Naive thymus-derived CD4-positive, alpha-beta T cell (primary cell): ENCODE measurements at places on chromosomes 5 and 9. TPM values are rescaled to one million over a fixed set of nuclear protein-coding genes. Genes with fewer than 3 reads are reported as not detected.

SH3GL2 gene
- not detected for total RNA-seq

ACOT12 gene
- 0.23 TPM in 1 of 2 replicates, not detected in the other for total RNA-seq

DNA sequence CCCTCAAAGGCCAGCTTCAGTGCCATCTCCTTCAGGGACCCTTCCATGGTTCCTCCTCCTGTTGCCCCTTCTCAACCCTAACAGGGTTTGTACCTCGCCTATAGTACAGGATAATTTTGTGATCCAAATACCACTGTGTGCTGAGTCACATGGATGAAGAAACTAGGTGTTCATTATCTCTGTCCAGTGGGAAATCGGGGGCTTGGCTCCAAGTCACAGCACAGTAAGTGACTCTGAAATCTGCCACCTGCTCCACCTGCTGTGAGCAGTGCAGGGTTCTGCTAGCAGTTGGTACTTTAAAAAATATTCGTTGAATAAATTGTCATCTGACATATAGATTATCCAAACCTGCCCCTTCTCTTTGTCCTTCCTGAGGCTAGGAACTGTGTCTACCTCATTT lies 123.2 kb upstream of the OTULINL start:
- H3K27ac ChIP-seq, result no peak overlapping the region
- H3K4me1 ChIP-seq, result no peaks in the 10 kb centered on the region
- no peak overlapping the region for H3K4me3 ChIP-seq
- no peaks in the 10 kb centered on the region for H3K36me3 ChIP-seq
- DNase-seq, result no peak

GRCh38 chr5:154614595-154614994 lies 136.6 kb upstream of the HAND1 start:
- no peak overlapping the region for H3K27ac ChIP-seq
- no peaks in the 10 kb centered on the region for H3K4me1 ChIP-seq
- H3K36me3 ChIP-seq, result no peaks in the 10 kb centered on the region
- no peaks in the 10 kb centered on the region for H3K27me3 ChIP-seq

- no peak overlapping the region for H3K27ac ChIP-seq
- H3K27me3 ChIP-seq, result no peaks in the 10 kb centered on the region
- no peaks in the 10 kb centered on the region for H3K36me3 ChIP-seq
- no peak overlapping the region for H3K4me3 ChIP-seq
- H3K4me1 ChIP-seq, result peaks cover 4% of the 10 kb centered on the region
Observed at GRCh38 chr9:121699571-121700164, 48.2 kb downstream of the DAB2IP start.

ADAMTSL2 gene
- total RNA-seq, result not detected in 2 replicates

DNA sequence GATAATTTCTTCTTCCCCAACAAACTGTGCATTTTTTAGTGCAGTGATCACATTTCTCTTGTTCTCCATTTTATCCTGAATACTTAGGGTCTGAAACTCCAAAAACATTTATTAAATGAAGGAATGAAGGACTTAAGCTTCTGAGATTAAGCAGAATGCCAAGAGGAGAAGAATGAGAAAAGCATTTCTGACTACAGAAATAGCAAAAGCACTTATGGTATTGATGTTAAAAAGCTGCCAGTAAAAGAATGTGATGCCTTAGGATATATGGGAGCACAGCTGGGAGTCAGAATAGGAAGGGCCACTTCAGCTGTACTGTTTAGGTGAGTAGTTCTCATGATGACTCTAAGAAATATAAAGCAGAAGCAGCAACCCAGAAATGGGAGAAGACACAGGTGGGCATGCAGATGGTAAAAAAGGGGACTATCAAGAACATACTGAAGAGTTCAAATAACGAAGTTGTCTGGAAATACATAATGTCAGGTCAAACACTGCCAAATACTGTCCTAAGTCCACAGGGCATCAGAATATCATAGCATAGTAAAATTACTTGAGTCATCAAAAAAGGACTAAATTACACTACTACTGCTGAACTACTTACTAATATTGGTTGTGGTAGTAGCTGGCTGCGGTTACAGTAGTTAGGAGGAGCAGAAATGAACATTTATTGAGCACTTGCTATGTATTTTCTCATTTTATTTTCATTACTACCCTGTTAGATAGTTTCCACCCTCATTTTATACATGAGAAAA lies 132.7 kb downstream of the MAPKAP1 start:
- H3K27me3 ChIP-seq, result no peaks in the 10 kb centered on the region
- no peak overlapping the region for H3K27ac ChIP-seq
- H3K4me3 ChIP-seq, result no peak overlapping the region
- no peak for DNase-seq

UBTD2 gene
- 3.2 TPM for total RNA-seq

GRCh38 chr5:145917288-145917687 lies 19.1 kb upstream of the SH3RF2 start:
- no peak for DNase-seq
- H3K4me1 ChIP-seq, result no peaks in the 10 kb centered on the region
- no peak overlapping the region for H3K4me3 ChIP-seq
- no peaks in the 10 kb centered on the region for H3K36me3 ChIP-seq
- no peak overlapping the region for H3K27ac ChIP-seq
- H3K27me3 ChIP-seq, result no peaks in the 10 kb centered on the region

DNA sequence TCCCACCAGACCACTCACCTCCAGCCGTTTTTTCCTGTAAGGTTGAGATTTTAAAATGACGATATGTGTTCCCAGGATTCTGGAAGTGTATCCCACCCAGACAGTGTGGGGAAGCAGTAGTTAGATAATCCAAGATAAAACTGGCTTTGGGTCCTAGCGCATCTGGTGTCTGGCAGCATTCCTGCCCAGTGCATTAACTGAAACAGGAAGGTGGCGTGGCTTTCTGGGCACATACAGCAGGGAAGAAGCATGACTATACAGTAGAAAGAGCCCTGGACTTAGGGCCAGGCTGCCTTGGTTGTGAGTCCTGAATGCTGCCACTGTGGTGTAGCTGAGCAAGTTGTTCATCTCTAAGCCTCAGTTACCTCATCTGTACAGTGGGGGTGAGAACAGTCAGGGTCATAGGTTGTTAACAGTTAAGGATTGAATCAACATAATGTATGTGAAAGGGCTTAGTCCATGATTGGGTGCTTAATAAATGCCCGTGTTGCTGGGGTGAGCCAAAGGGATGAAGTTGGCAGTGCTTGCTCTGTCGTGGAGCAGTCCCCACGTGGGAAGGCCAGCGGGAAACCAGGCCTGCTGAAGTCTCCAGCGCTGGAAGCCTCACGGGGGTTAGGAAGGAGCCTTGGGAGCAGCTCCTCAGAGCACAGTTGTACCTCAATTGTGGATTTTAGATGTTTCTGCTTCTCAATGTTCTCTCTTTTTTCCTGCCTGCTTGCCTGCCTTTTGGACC lies 18.0 kb downstream of the CLTA start:
- DNase-seq, result no peak
- H3K4me1 ChIP-seq, result peaks cover 7% of the 10 kb centered on the region
- peaks cover 24% of the 10 kb centered on the region for H3K36me3 ChIP-seq
- H3K27me3 ChIP-seq, result no peaks in the 10 kb centered on the region
- peak overlapping the region; percentile 37 for H3K27ac ChIP-seq

- no peaks in the 10 kb centered on the region for H3K36me3 ChIP-seq
- H3K4me3 ChIP-seq, result no peak overlapping the region
- no peaks in the 10 kb centered on the region for H3K27me3 ChIP-seq
- no peak for DNase-seq
- H3K4me1 ChIP-seq, result peaks cover 8% of the 10 kb centered on the region
Observed at GRCh38 chr5:36692791-36693763, 86.7 kb downstream of the SLC1A3 start.

- H3K4me3 ChIP-seq, result no peak overlapping the region
- H3K36me3 ChIP-seq, result no peaks in the 10 kb centered on the region
- DNase-seq, result no peak
- no peaks in the 10 kb centered on the region for H3K27me3 ChIP-seq
- H3K27ac ChIP-seq, result no peak overlapping the region
Observed at GRCh38 chr9:131391020-131391419, 2.9 kb upstream of the PRRC2B start.

DNA sequence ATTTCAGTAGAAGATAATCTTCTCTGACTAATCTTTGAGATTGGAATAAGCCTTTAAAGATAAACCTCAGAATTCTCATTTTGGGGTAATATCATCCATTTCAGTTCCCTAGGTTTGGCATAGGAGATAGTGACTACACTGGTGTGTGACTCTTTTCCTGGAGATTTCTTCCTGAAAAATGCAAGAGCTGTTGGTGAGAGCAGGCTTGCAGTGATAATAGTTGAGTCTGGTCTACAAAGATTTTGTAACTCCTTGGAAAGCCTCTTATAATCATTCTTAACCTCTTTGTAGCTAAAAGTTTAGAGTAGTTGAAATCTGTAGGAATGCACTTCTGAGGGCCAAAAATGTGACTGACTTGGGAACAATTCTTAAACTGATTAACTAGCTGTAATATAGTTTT lies 23.4 kb downstream of the RANBP17 start:
- no peaks in the 10 kb centered on the region for H3K27me3 ChIP-seq
- no peaks in the 10 kb centered on the region for H3K4me1 ChIP-seq
- DNase-seq, result no peak
- no peak overlapping the region for H3K27ac ChIP-seq
- no peak overlapping the region for H3K4me3 ChIP-seq

GRCh38 chr9:38761339-38761738 lies 41.4 kb upstream of the FAM240B start:
- H3K4me3 ChIP-seq, result no peak overlapping the region
- no peaks in the 10 kb centered on the region for H3K36me3 ChIP-seq
- H3K4me1 ChIP-seq, result no peaks in the 10 kb centered on the region
- no peak overlapping the region for H3K27ac ChIP-seq

ADAMTSL1 gene
- total RNA-seq, result not detected

TUSC1 gene
- total RNA-seq, result not detected

DUSP1 gene
- 4.9 and 5.4 TPM in 2 replicates for total RNA-seq

GRCh38 chr5:16457451-16457850 lies 8.1 kb downstream of the ZNF622 start:
- no peak overlapping the region for H3K27ac ChIP-seq
- H3K4me1 ChIP-seq, result peaks cover 20% of the 10 kb centered on the region
- H3K27me3 ChIP-seq, result no peaks in the 10 kb centered on the region

GRCh38 chr9:108117306-108117705 lies 627.7 kb upstream of the KLF4 start:
- no peak overlapping the region for H3K4me3 ChIP-seq
- H3K36me3 ChIP-seq, result no peaks in the 10 kb centered on the region
- no peaks in the 10 kb centered on the region for H3K4me1 ChIP-seq
- DNase-seq, result no peak
- no peaks in the 10 kb centered on the region for H3K27me3 ChIP-seq

DNA sequence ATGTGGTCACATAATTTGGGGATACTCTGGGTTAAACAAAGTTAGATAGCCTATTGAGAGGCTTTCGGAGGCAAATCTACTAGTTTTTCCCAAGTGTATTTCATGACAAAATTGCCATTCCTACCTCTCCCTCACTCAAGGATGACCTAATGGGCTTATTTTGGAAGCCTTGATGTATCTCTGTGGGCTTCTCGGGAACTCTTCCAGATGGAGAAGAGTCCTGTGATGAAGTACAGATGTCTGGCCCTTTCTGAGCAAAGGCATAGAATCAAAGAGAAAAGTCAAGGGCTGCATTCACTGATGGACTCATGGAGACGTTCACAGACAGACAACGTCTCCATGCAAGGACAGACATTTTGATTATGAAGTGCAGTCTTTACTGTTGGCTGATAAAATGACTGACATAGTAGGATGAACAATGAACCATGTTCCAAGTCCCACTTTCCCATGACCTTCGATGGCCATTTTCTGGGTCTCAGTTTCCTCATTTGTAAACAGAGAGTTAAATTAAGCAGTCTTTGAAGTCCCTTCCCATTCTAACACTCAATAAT lies 347.2 kb upstream of the CD180 start:
- H3K27ac ChIP-seq, result no peak overlapping the region
- H3K36me3 ChIP-seq, result no peaks in the 10 kb centered on the region
- H3K4me1 ChIP-seq, result no peaks in the 10 kb centered on the region
- DNase-seq, result no peak

GRCh38 chr9:128150594-128151308 lies 1.5 kb downstream of the LCN2 start:
- H3K27me3 ChIP-seq, result no peaks in the 10 kb centered on the region
- no peaks in the 10 kb centered on the region for H3K36me3 ChIP-seq
- H3K4me1 ChIP-seq, result no peaks in the 10 kb centered on the region
- DNase-seq, result no peak
- H3K4me3 ChIP-seq, result no peak overlapping the region
- no peak overlapping the region for H3K27ac ChIP-seq

DNA sequence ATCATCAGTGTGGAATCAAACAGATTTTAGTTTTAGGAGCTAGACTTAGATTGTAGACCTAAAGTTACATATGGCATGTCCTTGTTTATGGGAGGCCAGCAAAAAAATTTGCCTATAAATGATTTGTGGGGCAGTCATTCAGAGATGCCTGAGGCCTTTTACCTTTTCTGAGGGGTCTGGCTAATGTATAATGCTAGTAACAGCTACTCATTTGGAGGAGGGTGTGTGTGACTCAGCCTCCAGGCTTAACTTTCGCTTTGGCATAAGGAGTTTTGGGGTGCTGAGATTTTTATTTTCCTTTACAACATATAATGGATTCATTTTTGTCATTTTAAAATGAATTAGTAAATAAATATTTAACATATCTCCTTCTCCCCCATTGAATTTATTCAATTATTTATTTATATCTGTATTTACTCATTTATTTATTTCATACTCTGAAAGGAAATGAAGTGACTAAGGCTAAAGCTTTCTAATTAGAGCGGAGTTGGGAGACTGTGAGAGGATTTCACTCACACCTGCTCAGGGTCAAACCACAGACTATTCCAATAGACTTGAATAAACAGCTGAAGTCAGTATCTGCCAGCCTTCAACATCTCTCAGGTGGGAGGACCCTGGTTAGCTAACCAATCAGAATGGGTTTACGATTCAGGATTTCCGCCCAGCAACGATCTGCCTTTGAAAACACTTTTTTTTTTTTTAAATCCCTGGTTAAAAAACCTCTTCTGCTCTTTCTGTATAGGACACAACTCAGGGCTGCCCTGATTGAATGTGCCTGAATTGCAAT lies 487.5 kb upstream of the SGCD start:
- no peak overlapping the region for H3K4me3 ChIP-seq
- H3K27ac ChIP-seq, result no peak overlapping the region
- H3K27me3 ChIP-seq, result no peaks in the 10 kb centered on the region
- H3K36me3 ChIP-seq, result no peaks in the 10 kb centered on the region
- H3K4me1 ChIP-seq, result no peaks in the 10 kb centered on the region
- DNase-seq, result no peak

GRCh38 chr5:38032149-38032548 lies 192.3 kb upstream of the GDNF start:
- no peaks in the 10 kb centered on the region for H3K27me3 ChIP-seq
- no peak for DNase-seq
- H3K36me3 ChIP-seq, result no peaks in the 10 kb centered on the region
- H3K4me1 ChIP-seq, result no peaks in the 10 kb centered on the region
- H3K27ac ChIP-seq, result no peak overlapping the region
- H3K4me3 ChIP-seq, result no peak overlapping the region

GRCh38 chr5:109347252-109347888 lies 62.4 kb downstream of the PJA2 start:
- no peak for DNase-seq
- no peak overlapping the region for H3K27ac ChIP-seq
- no peaks in the 10 kb centered on the region for H3K36me3 ChIP-seq
- H3K4me3 ChIP-seq, result no peak overlapping the region
- no peaks in the 10 kb centered on the region for H3K4me1 ChIP-seq

DNA sequence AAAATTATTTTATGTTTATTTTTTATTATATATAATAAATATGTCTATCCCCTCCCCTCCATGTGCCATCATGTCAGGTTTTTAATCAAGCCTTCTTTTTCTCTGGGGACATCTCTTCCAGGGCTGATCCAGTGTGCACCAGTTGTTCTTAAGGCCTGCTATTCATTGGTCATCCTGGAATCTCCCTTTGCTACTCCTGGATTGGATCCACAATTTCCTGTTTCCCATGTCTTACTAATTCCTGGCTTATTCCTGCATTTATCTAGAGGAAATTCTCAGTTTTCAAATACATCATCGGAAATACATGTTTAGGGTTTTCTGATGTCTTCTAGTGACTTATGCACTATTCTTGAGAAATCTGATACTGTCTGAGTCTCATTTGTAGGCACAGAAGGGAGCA lies 56.8 kb downstream of the ANGPTL2 start:
- DNase-seq, result no peak
- H3K4me3 ChIP-seq, result no peak overlapping the region
- H3K4me1 ChIP-seq, result no peaks in the 10 kb centered on the region
- H3K27me3 ChIP-seq, result no peaks in the 10 kb centered on the region
